ENCODE measurements at places on chromosomes 2 and 18.
A peak's percentile ranks its signal among the peaks of the same experiment; 100 is the strongest.

DNA sequence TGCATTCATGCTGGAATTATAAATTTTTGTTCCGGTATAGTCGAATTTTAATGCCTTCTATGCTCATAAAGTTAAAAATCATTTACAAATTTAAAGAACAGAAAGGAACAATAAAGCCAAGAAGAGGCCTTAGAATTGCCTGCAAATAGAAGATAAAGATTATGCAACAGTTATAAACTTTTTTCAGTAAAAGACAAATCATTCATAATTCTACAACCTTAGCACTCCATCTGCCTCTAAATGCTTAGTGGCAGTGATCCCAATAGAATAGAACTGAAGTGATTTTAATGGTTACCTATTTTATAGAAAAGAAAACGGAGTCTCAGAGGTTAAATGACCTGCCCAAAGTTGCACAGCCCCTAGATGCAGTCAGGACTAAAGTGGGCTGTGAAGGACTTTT is 211.2 kb downstream of the AGPS start:
- DNase-seq = no peak

GRCh38 chr2:43082111-43082894 is 144.1 kb downstream of the ZFP36L2 start:
- no peak for DNase-seq

GRCh38 chr2:26922405-26923188 is 47.8 kb upstream of the MAPRE3 start:
- peak; percentile 26 for DNase-seq

GRCh38 chr18:50662177-50662576 is 102.3 kb downstream of the MAPK4 start:
- DNase-seq = no peak

DNA sequence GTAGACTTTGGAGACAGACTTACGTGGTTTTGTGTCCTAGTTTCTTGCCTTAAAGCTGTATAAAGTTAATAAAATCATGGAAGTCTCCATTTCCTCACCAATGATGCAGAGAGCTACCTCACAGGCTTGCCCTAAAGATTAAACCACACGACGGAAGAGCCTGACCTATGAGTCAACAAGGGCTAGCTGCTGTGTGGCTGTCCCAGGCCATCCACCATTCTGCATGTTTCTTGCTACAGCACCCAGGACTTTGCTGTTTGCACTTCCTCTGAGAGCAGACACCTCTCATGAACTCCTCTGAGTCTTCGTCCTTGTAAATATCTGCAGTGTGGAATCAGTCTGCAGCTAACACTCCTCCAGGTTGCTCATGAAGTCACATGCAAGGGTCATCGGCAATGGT is 160.0 kb upstream of the TRIB2 start:
- DNase-seq = no peak

- DNase-seq = no peak
Measured at GRCh38 chr2:205435970-205436369, 246.3 kb upstream of the NRP2 start.

GRCh38 chr2:235592430-235592829 is 98.6 kb downstream of the AGAP1 start:
- no peak for DNase-seq

DNA sequence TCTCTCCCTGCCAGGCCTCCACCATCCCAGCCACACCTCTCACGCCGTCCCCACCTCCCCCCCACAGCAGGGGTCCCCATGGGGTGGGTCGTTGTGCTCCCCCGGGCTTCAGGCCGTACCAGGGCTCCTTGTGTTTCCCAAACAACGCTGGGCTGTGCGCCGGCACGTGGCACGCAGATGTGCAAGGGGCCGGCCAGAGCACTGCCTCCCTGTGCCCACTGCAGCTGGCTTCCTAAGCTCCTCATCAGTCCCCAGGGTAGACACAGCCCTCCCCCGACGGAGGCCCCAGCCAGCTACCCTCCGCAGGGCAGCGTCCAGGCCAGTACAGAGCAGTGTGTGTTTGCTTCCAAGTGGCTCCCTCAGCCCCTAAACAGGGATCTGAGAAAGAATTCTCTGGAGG is 34.0 kb downstream of the BIN1 start:
- no peak for DNase-seq

DNA sequence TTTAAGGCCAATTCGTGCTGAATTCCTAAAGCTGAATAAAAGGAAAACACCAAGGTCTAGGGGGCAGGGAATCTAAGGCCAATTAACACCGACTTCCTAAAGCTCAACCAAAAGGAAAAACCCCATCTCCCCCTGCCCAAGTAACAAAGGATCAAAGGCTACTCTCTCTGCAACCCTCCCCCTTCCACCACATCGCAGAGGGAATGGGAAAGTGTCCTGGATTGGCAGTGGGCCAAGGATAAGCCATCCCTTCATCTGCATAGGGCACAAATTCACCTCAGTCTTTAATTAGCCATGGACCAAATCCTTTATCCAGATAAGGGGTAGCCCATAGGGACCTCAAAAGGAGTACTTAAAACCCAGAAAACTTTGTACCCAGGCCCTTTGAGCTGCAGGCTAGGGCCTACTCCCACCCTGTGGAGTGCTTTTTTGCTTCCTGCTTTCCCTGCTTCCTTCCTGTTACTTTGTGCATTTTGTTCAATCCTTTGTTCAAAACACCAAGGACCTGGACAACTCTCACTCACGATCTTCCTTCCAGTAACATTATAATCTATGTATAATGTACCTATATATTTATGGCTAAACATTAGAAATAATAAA is 2119.8 kb upstream of the CELF4 start:
- DNase-seq = no peak

DNA sequence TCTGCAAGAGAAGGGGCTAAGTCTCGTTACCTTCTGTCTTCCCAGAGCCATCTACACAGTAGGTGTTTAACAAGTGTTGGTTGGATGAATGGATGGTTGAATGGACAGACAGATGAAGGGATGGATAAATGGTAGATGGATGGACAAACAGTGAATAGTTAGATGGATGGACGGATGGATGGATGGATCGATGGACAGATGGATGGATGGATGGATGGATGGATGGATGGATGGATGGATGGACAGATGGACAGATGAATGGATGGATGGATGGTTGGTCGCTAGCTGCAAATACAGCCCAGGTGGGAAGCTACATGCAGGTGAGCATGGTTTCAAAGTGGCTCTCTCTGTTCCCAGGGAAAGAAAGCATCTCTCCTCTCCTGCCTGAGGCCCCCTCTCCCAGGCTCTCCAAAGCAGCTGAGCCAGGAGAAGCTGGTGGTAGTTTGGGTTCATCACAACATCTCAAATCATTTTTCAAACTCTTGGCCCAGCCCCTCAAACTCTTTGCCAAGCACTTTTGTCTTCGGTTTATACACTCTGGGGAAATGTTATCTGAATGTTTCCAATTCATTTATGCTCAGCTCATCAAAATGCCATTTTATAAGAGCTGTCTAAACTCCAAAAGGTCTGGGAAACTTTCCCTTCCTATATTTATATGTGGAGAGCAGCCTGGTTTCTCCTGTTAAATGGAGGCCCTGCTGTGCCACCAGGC is 192.7 kb downstream of the ANAPC1 start:
- no peak for DNase-seq

DNA sequence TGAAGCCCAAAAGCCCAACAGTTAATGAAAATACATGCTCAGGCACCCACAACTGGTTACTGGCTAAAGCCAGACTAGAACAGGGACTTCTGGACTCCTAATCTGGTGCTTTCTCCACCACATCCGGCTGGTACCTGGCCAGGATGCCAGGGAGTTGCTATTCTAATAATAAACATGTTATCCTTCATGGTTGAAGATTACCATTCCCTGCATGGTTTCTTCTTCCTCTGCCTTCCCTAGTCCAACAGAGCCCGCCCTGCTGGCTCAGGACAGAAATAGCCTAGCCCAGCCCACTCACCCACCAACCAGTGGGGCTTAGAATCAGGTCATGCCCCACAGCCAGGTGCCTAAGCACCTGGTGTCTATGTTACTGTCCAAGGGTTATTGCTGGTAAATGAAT is 184.2 kb downstream of the TMEM247 start:
- DNase-seq = no peak

DNA sequence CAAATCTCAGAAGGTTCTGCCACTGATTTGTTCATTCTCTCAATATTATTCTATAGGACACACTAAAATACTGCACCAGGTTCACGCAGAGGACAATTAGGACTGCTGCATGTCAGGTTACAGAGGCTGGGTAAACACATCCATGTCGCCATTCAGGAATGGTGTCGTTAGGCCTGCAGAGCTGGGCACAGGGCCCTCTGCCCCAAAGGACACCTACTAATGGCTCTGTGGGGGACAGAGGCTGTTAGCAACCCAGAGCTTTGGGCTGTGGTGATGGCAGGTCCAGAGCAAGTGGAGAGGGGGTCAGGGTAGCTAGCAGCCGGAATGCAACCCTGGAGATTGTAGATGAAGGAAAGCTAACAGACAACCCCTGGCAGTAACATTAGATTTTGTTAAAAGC is 115.9 kb downstream of the TTC32 start:
- DNase-seq = no peak

DNA sequence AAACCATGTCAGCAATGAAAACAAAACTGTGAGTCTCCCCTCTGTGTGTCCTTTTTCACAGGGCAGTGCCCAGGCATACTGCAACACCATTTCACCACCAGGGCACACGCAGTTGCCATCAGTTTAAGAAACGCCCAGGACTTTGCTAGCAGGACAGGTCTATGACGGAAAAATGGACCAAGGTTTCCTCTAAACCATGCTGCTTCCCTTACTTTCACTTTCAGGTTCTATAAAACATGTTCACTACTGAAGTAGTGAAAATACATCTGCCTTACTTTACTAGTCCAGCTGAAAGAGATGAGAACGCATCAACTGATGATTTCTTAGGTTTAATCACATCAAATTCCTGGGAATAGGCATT is 110.5 kb downstream of the TCF4 start:
- no peak for DNase-seq

DNA sequence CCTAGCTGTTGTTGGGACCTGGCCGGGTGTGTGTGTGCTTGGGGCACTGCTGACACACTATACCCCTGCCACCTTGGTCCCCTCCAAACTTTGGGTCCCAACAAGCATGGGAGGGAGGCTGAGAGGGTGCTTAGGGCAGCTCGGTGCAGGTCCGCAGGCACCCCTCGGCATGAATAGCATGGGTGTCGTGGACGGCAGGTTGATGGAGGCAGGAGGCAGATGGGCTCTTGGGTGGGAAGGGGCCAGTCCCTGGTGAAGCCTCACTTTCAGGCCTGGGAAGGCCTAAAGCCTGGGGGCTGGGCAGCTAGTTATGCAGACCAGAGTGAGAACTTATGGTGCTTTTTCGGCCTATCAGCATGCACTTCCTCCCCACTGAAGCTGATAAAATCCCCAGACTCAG is 164.2 kb downstream of the CDH19 start:
- no peak for DNase-seq

DNA sequence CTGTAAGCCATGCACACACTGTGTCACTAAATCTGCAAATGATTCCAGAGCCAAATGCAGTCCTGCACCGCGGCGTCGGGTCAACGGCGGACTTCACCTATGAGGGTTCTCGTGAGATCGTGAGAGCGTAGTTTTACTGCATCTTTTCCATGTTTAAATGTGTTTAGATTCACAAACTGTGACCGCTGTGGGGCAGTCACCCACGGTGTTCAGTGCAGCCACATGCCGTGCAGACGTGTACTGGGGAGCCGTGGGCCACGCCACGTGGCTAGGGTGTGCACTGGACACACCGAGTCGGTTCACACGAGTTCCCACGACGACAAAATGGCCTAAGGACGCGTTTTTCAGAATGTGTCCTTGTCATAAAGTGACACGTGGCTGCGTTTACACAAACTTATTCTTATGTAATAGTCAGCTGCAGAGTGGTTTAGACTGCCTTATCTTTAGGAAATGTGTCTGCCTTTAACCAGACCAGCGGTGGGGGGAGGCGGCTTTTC is 34.1 kb downstream of the NFATC1 start:
- DNase-seq = no peak

- no peak for DNase-seq
Measured at GRCh38 chr18:55592572-55592971, 4.6 kb upstream of the TCF4 start.

DNA sequence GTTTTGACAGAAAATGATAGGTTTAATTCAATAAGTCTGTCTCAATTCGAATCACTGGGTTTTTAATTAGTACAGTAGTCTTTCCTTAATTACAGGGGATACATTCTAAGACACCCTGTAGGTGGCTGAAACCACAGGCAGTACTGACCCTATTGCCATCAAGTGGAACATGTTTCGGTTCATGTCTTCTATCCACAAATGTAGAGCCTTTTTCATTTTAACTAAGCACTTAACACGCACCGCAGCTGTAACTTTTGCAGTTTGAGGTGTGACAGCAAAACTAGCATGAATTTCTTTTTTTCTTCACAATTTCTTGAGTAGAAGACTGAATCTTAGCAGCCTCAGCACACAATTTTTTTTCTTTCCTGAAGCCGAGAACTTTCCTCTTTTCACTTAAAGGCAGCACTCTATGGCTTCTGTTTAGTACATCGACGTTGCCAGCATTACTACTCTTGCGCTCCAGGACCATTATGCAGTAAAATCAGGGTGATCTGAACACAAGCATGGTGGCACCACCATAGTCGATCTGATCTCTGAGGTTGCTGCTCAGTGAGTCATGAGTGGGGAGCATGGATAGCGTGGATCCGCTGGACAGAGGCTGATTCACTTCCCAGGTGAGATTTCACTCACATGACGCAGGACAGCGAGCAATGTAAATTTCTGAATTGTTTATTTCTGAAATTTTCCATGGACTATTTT is 805.1 kb downstream of the RNF144A start:
- DNase-seq = no peak

DNA sequence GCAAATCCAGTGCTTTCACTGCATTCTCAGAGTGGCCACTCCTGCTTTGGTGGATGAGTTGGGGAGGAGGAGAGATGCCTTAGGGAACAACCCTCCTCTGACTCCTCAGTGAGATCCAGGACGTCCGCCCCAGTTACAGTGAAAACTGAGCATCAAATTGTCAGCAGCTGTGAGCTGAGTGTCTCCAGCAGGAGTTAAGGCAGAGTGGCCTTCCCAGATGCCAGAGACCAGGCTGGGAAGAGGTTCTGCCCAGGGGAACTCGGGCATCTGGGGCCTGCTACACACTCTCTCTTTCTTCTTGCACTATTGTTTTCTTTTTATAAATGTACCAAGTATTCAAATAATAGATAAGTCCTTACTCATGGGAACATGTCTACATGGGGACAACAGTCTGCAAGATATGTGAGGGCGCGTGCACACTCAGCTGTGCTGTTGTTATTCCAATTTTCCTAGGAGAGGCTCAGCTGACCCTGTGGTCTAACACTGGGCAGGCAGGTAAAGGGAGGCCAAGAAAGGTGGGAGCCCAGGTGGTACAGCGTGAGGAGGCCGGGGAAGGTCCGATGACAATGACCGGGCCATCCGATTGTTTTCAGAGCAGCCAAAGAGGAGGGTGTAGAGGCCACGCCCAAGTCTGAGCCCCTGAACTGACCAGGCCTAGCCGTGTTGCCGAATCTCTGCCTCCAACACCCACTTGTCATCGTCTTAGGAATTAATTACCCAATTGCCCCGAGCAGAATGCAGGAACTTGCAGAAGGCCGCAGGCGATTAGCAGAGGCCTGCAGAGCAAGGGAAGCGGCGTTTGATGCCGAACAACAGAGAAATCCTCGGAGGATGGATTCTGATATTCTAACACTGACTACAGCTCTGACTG is 166.9 kb downstream of the ANAPC1 start:
- no peak for DNase-seq
